Fibroblast of mammary gland (primary cell): ENCODE measurements at places on chromosomes 5 and 9.

GRCh38 chr9:134937566-134938345 lies 20.0 kb upstream of the FCN1 start:
- DNase-seq, result no peak

GRCh38 chr9:124282442-124283227 lies 24.9 kb downstream of the NEK6 start:
- DNase-seq, result peak; percentile 87

GRCh38 chr9:25857147-25857546 lies 178.9 kb upstream of the TUSC1 start:
- no peak for DNase-seq

- DNase-seq, result no peak
These were observed 108.6 kb downstream of the OXCT1 start for GRCh38 chr5:41761663-41762062.

DNA sequence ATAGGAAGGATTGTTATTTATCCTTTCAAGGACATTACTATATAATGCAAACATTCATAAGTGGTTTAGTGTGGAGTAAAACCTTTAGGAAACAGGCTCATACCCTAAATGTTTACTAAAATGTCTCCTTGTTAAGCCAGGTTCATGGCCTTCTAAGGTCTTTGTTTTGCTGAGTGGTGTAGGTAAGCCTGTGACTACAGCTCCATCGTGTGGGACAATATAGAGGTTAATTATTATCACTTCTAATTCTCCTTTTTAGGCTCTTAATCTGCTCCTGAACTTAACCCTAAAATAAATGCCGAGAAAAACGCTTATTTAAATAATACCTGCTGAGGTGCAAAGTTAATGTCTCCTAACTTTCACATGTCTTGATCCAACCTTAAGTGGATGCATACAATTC lies 43.8 kb downstream of the SPINK5 start:
- peak; percentile 2 for DNase-seq

DNA sequence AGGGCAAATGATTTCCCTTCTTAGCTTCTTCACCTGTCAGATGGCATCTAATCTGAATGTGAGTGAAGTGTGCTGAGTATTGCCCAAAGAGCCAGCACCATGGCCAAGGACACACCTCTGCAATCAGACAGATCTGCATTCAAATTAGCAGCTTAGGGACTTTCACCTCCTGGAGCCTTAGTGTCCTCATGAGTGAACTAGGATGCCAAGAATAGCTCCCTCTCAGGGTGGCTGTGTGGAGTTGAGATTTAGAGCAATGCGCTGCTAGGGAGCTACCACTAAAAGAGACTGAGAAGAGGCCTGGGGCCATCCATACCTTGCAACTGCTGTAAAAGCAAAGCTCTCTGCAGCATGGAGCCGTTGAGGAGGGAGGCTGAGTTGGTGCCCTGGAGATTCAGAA lies 1.4 kb downstream of the CIZ1 start:
- no peak for DNase-seq

- no peak for DNase-seq
These were observed 718 bp downstream of the DEPDC1B start for GRCh38 chr5:60699288-60699608.

DNA sequence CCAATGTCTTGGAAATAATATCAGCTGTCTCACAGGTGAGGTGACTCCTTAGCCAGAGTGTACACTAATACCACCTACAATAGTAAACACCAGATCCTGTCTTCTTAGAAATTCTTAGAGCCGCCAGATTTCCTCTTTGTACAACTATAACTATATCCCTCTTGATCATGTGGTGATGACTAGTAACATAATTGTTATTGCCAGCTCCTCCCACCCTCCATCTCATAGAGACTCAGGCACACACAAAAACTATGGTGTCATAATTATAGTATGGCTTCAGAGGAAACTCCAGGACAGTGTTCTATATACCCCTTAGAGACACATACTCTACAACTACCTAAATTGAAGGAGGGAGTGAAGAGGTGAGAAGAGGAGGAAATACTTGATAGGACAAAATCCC lies 33.1 kb downstream of the PGGT1B start:
- DNase-seq, result peak; percentile 5

- no peak for DNase-seq
These were observed 2.1 kb downstream of the MAP3K1 start for GRCh38 chr5:56817263-56818014.

DNA sequence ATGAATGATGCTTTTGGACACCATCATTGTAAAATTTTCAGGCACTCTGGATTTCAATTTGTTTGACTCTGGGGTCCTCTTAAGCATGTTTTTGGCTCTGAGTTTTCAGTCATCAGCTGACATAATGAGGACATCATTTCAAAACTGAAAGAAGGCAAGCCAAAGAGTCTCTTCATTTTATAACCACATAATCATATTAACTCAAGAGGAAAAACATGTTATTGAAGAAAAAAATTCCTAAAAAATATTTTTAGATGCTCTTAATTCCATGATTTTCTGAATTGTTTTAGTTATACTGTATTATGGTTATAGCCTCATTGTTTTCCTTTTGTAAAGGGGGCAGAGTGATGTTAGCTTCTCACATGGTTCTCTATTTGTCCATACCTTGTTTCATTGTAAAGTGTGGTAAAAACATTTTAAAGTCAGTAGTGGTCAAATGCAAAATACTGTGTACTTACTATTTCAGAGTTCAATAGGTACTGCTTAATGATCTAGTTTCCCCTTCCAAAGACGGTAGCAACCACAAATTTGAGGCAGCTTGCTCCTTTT lies 472.1 kb downstream of the DMRT2 start:
- DNase-seq, result no peak

DNA sequence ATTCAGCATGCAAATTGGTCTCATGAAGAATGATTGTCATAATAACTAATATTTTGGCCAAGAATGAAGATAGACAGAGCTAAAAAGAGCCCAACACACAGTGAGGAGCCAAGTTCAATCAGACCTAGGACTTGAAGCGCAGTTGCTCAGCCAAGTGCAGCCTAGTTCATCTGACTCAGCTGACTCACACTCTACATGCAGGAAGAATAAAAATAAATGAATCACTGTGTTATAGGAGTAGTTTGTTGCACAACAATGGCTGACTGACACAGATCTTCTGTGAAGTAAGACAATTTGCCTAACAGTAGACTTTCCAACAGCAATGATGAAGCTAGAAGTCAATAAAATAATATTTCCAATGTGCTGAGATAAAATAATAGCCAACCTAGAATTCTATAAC lies 261.5 kb downstream of the CEMIP2 start:
- peak; percentile 87 for DNase-seq

GRCh38 chr5:56346741-56347535 lies 113.8 kb upstream of the ANKRD55 start:
- DNase-seq, result peak; percentile 90
